Nucleus accumbens (tissue), 56 donors: ENCODE measurements at places on chromosomes 16 and 17.

GRCh38 chr17:61140081-61140786 is 259.4 kb upstream of the TBX2 start:
- no peak for DNase-seq

GRCh38 chr17:2609091-2609490 is 15.6 kb downstream of the PAFAH1B1 start:
- DNase-seq, result no peak

GRCh38 chr17:71427801-71428200 is 693.0 kb upstream of the SOX9 start:
- no peak for DNase-seq

DNA sequence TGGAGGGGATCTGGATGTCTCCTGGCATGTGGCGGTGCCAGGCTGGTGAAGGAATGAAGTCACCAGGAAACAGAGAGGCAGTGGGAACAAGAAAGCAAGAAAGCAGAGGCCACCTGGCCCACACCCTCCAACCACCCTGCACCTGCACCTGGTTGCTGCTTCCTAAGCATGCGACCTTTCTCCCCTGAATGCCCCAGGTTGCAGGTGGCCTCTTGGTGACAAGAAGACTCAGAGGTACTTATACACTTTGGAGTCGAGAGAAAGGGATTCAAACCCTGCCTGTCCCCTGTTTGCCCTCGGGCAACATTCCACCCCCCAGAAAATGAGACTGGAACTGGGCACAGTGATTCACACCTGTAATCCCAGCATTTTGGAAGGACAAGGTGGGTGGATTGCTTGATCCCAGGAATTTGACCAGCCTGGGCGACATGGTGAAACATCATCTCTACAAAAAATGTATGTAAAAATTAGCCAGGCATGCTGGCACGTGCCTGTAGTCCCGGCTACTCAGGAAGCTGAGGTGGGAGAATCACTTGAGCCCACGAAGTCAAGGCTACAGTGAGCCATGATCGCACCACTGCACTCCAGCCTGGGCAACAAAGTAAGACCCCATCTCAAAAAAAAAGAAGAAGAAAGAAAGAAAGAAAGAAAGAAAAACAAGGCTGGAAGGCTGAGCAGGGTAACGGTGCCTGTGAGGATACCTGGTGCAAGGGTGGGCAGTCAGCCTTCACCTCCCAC is 34.6 kb upstream of the TNRC6C start:
- DNase-seq, result no peak

DNA sequence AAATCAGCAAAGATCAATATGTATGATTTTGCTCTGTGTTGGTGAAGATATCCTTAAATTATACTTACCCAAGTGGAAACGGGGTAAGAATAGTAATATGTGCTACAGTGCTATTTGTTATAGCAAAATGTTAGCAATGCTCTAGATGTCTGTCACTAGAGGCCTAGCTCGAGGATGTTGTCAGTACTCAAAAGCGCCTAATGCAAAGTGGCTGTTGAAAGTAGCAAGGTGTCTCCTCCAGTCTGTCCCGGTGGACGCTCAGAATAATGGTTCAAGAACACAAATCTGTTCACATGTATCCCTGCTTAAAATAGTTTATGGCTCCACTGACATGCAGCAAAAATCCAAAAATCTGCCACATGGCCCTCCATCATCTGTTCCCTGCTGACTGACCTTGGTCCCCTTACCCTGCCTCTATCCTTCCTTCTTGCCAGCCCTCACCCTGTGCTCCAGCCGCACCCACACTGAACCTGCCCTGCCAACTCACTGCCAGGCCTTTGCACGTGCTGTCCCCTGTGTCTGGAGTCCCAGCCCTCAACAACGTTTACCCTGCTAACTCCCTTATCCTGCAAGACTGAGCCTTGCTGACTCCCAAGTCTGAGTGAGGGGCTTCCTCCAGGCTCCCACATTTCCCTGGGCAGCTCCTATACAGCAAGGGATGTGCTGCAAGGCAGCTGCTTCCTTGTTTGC is 9.6 kb upstream of the RNF112 start:
- DNase-seq, result no peak

- no peak for DNase-seq
These were observed 275.7 kb downstream of the TOX3 start for GRCh38 chr16:52271088-52271750.

DNA sequence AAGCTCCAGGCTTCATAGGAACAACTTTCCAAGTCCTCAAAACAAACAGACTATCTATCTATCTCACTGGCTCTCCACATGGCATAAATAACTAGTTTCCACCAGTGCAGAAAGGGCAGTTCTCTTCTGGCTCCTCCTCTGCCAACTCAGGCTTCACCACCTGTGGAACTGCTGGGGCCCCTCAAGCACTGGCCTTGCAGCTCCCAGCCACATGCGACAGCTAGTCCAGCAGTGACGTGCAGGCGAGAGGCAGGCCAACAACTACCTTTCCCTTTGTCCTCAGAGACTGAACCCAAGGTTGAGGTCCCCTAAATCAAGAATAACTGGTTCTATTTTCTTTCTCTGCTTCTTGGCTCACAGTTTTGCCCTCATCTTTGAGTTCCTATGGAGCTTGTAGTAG is 137.6 kb downstream of the AATF start:
- no peak for DNase-seq

DNA sequence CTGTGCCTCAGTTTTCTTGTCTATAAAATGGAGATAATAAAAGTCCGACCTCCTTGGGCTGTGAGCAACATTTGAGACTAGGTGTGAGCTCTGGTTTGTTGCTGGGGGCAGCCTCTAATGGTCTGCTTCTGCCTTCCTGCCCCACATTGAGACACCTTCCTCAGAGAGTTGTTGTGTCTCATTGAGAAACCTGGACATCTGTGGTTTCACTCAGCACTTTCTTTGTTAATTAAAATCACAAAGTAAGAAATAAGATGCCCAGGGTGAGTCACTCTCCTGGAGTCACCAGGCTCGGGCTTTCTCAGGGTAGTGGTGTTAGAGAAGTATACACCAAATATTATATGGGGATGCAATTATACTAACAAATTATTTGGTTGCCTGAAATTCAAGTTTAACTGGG is 389.2 kb upstream of the SALL1 start:
- no peak for DNase-seq

DNA sequence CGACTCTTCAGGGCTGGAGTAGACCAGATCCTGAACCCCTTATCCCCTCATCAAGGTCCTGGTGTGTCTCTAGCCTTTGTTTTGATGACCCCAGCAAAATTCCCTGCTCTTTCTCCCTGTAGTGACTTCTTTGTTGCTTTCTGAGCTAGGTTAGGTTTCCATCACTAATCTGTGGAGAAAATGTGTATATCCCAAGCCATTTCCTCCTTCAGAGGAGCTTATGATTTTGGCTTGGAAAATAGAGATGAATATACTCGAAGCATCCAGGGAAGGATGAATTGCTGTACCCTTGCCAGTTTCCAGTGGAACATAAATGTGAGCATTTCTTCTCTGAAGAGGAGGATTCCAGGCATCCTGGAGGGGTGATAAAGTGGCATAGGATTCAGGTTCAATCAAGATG is 55.8 kb downstream of the KSR1 start:
- DNase-seq, result no peak

DNA sequence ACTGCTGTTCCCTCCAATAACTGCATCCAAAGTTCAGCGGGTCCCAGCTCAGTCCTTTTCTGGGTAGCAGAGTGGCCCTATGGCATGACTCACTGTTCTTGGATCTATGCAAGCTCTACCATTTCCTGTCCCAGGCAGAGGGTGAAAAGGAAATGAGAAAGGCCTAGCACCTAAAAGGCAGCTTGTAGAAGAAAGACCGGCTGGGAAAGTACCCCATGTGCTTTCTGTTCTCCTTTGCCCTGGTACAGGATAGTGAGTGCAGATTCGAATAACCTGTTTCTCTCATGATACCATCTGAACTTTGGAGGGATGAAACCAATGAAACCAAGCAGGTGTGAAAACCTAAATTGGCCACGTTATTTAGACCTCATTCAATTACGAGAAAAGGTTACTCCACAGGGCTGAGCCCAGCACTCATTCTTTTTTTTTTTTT is 12.7 kb upstream of the HASPIN start:
- DNase-seq, result no peak

GRCh38 chr17:11996722-11997146 is 541 bp downstream of the ZNF18 start:
- DNase-seq, result peak; percentile 46

DNA sequence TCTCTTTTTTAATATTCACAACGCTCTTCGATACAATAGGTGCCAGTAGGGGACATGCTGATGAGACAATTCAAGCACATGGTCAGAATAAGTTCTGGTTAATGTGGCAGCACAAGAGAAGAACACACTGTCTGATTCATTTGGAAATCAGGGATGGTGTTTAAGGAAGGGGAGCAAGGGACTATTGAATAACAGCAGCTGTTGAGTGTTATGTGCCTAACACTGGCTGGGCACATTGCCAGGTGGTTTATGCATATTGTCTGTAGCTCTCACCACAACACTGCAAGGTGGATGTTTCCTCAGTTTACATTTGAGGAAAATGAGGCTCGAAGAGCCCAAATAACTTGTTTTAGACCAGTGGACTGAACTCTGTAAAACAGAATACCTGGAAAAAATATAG is 44.2 kb downstream of the LYRM9 start:
- DNase-seq, result no peak

- no peak for DNase-seq
These were observed 146.3 kb downstream of the CMIP start for GRCh38 chr16:81590714-81591544.

GRCh38 chr17:32927201-32927723 is 691 bp upstream of the TMEM98 start:
- no peak for DNase-seq

DNA sequence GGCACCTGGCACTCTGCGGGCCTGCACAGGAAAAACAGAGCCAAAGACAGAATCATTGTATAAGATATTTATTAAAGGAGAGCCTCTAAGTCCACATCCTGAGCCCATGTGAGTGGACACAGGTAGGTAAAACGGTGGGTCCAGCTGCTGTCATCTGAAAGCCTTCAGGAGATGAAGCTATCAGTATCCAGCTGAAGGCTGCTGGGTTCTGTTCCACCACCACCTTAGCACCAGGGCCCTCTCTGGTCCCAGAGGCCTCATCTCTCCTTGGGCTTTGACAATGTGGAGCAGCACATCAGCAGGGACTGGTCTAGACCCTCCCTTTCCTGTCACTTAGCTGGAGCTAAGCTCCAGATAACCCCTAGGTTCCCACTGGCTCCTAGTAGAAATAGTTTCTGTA is 7.3 kb downstream of the TMEM106A start:
- no peak for DNase-seq

DNA sequence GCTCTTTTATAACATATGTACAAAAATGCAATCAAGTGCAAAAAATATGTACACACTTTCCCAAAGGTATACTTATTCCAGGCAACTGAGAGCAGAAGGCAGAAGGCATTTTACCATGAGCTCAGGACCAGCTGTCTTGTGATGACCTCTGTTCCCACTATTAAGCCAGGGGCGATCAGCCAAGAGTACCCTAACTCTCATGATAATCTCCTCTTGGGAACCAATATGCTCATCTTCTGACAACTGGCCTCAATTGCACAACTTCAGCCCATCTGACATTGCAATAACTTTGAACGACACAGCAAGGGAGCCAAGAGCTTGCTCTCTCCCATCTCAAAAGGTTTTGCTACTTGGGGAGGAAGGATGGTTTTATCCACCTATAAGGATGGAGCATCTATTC is 471.9 kb downstream of the HS3ST3B1 start:
- no peak for DNase-seq

DNA sequence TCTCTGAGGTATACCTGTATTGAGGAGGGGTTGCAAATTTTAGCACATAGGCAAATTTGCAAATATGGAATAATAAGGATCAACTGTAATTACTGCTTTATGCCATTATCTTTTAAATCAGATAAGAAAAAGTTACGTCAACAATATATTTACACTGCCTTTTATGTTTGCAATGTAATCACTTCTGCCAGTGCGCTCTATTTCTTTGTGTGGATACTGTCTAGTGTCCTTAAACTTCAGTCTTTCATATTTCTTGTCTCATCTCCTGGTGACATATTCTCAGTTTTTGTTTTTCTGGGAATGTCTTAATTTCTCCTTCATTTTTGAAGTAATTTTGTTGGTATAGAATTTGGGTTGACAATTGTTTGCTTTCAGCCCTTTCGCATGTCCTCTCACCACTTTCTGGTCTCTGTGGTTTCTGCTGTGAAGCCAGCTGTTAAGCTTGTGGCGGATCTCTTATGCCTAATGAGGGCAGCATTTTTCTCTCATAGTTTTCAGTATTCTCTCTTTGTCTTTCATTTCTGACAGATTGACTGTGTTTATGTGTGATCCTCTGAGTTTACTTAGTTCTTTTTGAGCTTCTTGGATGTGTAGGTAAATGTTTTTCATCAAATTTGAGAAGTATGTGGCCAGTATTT is 37.6 kb upstream of the ABCC11 start:
- no peak for DNase-seq

GRCh38 chr16:6428861-6429260 is 903.8 kb upstream of the RBFOX1 start:
- DNase-seq, result no peak

- no peak for DNase-seq
These were observed 20.1 kb upstream of the SLC46A1 start for GRCh38 chr17:28426081-28426519.

DNA sequence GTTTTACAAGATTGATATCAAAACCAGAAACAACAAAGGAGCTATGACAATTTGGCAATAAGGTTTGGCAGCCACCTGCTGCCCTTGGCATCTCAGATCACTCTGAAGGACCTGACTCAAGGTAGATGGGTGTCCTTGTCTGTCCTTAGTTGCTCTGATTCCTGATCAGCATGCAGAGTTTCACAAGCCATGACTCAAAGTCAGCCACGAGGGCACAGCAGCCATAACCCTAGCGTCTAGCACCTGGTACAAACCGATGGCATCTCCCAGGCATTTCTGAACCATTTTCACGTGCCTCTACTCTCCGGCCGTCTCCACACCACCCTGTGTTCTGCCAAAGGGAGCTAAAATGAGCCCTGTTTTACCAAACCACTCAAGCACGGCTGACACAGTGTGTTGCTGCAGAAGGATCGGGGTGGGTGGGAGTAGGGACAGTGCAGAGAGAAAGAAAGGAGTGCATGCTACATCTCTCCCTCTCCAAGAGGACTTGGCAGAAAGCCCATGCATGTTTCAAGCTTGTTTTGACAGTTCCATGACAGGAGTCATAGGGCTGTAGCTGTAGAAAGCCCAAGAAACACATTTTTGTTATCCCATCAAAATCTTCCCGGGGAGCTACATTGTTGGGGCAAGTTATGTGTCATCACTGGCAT is 297.3 kb downstream of the ABCC12 start:
- DNase-seq, result no peak

- no peak for DNase-seq
These were observed 143.4 kb upstream of the HS3ST2 start for GRCh38 chr16:22670551-22671041.

DNA sequence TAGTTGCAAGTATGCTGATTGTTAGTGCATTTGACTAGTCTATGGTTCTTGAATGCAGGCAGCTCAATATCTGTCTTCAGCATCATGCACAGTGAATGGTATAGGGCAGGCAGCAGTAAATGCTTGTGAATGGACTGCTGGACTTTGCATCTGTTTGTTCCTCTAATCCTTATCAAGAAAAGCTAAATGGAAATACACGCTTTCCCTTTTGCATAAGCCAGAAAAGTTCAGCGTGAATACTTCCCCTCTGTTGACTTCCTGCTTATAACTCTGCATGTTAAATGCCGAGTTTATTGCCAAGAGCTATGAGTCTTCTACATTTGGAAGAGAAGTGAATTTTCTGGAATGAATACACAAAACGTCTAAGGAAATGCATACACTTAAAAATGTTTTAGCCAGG is 127.9 kb upstream of the CPHXL start:
- no peak for DNase-seq

GRCh38 chr17:63983320-63983719 is 10.6 kb upstream of the SCN4A start:
- no peak for DNase-seq

- no peak for DNase-seq
These were observed 7.3 kb upstream of the PRSS36 start for GRCh38 chr16:31157136-31157535.
